NCI-H510A (cell line): ENCODE measurements at places on chromosomes 6 and 20.

DNA sequence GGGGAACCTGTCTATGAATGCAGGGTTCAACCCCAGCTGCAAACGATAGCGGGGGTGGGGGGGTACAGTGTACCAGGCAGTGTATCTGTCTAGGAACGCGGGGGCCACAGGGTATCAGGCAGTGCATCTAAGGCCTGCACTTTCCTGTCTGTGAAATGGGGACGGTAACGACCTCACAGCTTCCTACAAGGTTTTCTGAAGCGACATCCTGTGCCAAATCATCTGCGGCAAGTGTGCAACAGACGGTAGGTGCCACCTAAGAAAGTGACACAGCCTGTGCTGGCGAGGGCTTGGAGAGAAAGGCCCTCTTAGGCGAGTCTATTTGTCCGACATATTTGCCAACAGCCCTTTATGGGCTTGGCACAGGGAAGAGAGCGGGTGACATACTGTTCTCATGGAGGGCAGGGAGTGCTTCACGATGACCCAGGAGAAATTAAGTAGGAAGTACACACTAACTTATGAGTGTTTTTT lies 3.8 kb downstream of the DIDO1 start:
- DNase-seq = no peak

GRCh38 chr6:53440336-53440945 lies 91.7 kb upstream of the ELOVL5 start:
- no peak for DNase-seq

GRCh38 chr6:125791820-125792165 lies 1.0 kb downstream of the NCOA7 start:
- DNase-seq = no peak

DNA sequence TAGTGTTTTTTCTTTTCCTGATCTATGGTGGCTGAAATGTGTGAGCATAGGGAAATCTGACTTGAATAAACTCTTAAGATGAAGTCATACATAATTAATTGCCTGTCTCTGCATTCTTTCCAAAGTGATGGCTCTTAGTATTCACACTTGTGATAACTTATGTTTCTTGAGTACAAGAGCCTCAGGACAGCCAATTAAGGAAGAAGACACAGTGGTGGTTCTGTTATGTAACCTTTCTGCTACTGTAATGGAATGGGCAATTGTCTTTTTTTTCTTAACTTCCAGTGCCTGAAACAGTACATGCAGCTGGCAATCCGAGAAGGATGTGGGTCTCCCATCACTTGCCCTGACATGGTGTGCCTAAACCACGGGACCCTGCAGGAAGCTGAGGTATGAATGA lies 40.1 kb downstream of the RNF144B start:
- no peak for DNase-seq

DNA sequence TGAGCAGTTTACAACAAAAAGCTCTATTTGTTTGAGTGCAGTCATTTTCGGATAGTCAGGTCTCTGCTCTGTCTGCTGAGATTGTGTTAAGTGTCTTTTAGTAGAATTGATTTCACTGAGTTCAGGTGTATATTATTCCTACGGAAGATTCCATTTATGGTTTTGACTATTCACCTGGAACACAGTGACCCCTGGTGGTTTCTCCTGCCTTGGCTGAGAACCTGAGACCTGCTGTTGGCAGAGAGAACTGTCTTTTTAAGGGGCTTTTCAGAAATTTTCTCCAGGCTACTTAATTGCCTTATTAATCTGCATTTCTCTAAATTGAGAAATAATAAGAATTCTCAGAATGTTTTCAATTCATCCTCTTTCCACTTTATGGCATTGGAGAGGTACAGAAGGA lies 508.0 kb downstream of the TBC1D32 start:
- DNase-seq = peak; percentile 1

GRCh38 chr6:125906158-125906998 lies 50.2 kb upstream of the HINT3 start:
- no peak for DNase-seq

DNA sequence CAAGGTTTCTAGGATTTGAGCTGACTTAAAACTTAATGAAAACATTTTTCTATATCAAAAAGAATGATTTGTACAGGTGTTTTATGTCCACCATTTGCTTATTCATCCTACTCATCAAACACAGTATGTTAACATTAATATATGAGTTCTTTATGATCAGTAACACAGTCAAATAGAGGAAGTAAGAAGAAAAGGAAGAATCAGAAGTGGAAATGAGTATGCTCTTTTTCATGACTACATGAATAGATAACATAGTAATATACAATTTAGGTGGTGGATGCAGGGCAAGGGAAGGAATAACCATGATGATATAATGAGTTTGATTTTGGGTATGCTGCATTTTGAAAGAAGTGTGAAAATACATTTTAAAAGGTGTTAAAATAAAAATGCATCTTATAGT lies 16.5 kb downstream of the KPNA5 start:
- DNase-seq = no peak

GRCh38 chr6:166640342-166641043 lies 13.4 kb upstream of the RPS6KA2 start:
- no peak for DNase-seq

GRCh38 chr6:44925100-44925739 lies 402.9 kb upstream of the RUNX2 start:
- peak; percentile 6 for DNase-seq

DNA sequence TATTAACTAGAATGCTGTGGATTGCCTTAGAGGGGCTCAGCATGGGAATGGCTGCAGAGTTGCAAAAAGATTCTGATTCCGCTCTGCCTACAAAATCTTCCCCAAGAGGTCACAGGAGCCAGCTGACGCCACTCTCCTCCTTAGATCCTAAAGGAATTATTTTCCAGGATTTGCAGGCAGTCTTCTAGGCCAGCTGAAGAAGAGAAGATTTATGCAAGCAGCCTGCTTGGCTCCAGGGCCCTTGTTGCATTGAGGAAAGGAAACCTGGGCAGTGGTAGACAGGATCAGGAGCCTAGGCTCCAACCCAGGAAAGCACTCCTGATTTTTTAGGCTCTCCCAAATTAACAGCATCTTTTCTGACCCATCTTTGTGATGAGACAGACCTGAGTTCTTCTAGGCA lies 245.8 kb downstream of the PKHD1 start:
- DNase-seq = no peak

GRCh38 chr6:10460096-10460495 lies 45.2 kb upstream of the TFAP2A start:
- DNase-seq = no peak
